Cerebellar nuclear complex (tissue), 1 donor: ENCODE measurements at places on chromosomes 7 and 10.

- DNase-seq: no peak
Measured at GRCh38 chr10:132300582-132300981, 7.2 kb downstream of the STK32C start.

DNA sequence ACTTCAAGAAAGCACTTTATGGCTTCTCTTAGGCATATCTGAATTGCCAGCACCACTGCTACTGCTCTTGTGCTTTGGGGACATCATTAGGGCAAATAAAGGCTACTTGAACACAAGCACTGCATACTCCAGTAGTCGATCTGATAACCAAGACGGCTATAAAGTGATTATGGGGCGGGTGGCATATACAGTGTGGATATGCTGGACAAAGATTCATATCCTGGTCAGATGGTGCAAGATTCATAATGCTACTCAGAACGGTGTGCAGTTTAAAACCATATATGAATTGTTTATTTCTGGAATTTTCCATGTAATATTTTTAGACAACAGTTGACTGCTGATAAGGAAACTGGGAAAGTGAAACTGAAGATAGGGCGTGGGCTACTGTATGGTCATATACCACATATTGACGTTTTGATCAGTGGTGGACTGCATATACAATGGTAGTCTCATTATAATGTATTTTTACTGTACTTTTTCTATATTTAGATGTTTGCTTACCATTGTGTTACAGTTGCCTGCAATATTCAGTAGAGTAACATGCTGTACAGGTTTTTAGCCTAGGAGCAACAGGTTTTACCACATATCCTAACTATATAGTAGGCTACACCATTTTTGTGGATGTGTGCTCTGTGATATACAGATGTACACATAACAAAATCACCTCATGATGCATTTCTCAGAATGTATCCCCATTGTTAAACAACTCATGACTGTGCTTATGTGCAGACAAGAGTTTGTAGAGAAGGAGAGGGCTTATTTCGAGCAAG, 15.2 kb downstream of the ANLN start:
- DNase-seq: no peak

DNA sequence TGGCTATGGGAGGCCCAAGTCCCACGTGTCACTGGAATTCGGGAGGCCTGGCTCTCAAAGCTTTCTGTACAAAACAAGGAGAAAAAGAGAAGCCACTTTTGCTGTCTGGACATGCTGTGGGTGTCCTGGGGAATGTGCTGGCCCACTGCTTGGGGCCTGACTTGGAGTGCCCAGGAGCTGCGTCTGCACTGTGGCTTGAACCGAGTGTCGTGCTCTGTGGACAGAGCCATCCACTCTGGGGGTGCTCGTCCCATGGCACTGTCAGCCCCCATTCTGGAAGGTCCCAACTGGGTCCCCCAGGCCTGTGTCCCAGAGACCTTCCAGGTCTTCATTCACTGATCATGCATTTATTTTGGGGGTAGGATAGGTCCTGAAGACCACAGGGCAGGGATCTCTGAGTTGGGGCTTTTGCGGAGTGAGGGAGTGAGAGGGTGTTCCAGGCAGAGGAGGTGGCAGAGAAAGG, 138.0 kb downstream of the LHPP start:
- no peak for DNase-seq

DNA sequence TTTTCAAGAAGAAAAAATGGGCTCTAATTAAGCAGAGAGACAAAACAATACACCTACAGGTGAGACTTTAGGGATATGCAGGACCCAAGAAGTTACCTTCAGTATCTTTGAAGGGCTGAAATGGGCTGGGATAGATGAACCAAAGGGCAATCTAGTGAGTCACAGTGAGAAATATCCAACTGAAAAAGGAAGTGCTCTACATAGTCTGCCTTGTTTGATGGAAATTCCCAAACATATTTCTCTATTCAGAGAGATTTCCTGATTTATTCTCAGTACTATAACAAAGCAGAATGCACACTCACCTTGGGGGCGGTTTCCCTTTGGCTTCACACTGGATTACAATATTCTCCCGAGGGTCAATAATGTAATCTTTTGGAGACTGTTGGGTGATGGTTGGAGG, 104.1 kb upstream of the LAMB4 start:
- DNase-seq: no peak

GRCh38 chr10:92702301-92702916, 12.7 kb downstream of the HHEX start:
- no peak for DNase-seq

GRCh38 chr10:16441173-16441840, 4.5 kb downstream of the PTER start:
- DNase-seq: no peak

DNA sequence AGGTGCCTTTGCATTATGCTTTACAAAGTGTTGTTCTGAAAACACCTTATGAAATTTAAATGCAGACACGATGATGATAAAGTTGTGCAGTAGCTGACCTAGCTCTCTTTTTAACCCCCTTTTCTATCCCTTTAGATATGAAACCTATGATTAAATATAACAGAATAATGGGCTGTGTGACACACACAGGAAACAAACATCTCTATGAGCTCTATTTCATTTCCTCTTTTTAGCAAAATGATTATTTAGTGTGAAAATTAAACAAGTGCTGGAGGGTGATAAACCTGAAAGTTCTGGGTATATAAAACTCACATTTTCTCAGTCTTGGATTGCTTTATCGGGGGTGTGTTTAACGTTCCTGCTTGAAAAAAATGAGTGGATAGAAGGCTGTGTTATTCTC, 1310.5 kb upstream of the CELF2 start:
- DNase-seq: no peak

GRCh38 chr10:20892011-20892585, 5.0 kb downstream of the NEBL start:
- no peak for DNase-seq

DNA sequence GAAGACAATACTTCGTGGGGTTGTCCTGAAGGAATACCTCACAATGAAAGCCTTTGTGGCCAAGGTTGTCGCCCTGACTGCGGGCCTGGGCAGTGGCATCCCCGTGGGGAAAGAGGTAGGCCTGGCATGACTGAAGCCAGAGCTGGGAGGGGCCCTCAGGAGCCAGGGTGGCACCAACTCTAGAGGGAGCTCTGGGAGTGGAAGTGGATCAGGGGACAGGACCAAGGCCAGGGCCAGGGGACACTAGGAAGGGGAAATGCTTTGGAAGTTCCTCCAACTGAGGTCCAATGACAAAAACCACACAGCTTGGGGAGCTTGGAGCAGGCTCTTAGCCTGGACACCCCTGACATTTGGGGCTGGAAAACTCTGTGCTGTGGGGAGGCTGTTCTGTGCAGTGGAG, 5.8 kb downstream of the CLCN1 start:
- no peak for DNase-seq

DNA sequence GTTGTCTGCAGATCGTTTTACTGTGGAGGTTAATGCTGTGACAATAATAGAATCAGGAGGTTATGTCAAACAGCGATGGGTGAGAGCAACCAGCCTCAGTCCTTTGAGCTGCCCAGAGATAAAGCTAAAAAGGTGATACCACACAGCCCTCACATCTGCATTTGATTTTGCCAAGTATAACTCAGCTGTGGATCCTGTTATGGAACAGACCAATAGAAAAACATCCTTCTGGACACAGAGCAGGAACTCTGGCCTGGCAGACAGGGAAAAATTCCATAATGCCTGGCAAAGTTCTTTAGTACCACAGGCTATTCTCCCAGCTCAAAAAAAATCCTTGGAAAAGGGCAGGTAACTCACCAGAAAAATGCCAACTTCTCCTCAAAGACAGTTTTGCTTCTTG, 87.1 kb upstream of the PDLIM1 start:
- no peak for DNase-seq

DNA sequence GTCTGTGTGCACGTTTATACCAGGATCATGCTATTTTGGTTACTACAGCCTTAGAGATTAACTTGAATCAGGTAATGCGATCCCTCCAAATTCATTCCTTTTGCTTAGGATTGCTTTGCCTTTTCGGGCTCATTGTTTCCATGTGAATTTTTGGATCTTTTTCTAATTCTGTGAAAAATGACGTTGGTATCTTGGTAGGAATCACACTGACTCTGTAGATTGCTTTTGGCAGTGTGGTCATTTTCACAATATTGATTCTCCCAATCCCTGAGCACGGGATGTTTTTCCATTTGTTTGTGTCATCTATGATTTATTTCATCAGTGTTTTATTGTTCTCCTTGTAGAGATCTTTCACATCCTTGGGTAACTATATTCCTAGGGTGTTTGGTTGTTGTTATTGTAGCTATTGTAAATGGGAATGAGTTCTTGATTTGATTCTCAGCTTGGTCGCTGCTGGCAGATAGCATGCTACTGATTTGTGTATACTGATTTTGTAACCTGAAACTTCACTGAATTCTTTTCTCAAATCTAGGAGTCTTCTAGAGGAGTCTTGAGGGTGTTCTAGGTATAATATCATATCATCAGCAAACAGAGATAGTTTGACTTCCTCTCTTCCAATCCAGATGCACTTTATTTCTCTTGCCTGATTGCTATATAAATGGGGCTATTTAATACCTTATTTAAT, 18.2 kb downstream of the SNX8 start:
- no peak for DNase-seq

- no peak for DNase-seq
Measured at GRCh38 chr7:25028370-25029021, 48.5 kb upstream of the OSBPL3 start.
